ENCODE measurements at places on chromosomes 1 and 21.

GRCh38 chr1:20903437-20903836 is 116.3 kb upstream of the HP1BP3 start:
- DNase-seq: no peak

GRCh38 chr1:155379180-155379579 is 58.5 kb downstream of the RUSC1 start:
- DNase-seq: no peak

DNA sequence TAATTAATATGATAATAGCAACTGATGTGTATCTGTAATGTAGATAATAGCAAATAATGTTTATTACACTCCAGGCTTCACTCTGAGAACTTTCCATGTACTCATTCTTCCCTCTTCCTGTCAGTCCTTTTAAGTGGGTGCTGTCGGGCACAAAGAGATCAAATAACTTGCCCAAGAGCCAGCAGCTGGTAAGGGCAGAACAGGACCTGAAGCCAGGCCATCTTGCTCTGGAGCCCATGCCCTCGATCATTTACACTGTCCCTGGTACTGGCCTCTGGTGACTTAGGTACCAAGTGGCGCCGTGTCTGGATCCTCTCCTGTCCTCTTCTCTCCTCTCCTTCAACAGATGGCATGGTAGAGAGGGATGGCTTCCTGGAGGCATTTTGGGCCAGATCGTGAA is 97.2 kb downstream of the VPS13D start:
- no peak for DNase-seq

DNA sequence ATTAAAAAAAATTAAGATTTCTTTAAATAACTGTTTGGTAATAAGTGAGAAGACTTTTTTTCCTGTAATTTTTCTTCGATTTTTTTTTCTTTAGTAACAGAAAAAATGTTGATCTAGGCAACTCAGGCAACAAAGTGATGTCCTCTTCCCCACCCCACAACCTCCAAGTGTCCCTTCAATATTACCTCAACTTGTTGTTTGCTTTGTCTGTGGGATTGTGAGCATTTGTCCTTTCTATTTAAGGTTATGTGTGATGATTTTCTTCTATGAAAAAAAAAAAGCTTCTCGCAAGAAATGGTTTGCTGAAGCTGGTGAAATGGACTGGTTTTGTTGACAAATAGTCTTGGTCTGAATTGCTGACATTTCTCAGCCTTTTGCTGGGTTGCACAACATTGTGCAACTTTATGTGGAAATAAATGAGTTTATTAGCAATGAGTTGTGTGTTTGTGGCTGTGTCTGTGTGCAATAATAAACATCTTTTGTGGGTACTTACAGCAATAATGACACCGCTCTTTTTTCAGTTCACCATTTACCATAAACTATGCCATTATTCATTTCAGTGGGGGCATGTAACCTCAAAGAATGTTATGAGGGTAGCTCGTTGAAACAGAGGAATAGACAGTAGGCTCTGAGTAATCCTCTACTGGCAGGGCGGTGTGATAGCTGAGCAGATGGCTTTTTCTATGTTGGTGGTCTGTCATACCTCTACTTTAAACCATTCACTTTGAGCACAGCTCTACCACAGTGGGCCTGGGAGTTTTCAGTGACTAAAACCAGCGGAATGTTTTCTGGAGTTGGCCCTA is 218.4 kb downstream of the HLX start:
- DNase-seq: no peak

- DNase-seq: no peak
These were observed 84.2 kb downstream of the SPATA46 start for GRCh38 chr1:162292422-162292849.

GRCh38 chr21:45643021-45643980 is at the start of gene PCBP3:
Gene PCBP3, plus strand, starts transcription at chr21:45643725. Its CDS starts 206,361 bp downstream, at chr21:45850086.
- DNase-seq: peak; percentile 97

DNA sequence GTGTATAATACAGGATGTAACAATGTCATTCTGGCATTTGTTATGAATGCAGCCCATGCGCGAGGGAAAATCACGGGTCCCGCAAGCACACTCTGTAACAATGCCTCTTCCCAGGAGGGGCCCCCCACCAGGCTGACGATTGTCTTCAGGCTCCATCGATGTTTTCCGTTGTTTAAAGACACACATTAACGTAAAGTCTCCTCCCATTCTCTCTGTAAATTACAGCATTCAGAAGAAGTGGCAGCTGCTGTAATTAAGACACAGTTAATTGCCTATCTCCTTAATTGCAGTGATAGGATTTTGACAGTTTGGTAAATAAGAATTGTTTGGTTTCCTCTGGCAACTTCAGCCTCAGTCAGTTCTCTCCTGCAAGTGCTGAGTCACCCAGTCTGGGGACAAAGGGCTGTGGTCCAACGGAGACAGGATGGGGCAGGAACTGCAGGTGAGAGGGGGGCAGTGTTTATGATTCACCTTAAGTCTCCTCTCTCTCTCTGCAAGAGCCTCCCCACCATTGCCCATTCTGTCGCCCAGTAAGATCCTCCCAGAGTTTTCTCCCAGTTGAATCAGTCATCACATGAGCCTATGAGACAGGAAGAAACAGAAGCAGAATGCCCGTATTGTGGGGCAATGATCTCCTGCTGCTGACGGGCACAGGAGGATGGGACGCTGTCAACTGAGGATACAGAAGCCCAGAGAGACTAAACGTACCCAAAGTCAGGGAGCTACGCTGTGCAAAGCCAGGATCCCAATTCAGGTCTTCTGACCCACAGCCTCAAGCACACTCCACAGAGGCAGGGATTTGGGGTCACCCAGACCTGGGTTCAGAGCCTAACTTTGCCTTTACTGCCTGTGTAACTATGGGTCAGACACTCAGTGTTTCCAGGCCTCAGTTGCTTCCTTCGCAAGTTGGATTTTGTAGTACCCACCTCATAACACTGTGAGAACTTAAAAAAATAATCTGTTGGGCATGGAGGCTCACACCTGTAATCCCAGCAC is 110.0 kb downstream of the ADSS2 start:
- DNase-seq: no peak

GRCh38 chr1:17419626-17420328 is 19.7 kb downstream of the RCC2 start:
- peak; percentile 42 for DNase-seq

DNA sequence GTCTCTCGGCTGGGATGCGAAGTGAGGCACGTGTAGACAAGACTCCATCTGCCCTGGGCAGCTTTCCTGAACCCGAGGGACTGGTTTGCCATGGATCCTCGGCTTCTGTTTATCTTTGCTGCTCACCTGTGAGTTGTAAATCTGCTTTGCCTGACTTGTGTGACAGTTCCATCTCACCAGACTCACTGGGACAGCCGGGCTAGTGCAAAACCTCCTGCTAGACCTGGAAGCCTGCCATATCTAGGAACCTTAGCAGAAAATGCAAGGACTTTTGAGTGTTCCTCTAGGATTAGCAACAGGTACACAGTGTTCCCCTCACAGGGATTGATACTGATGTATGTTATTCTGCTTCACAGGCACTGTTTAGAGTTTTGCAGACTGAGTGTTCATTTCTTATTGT is 218.6 kb downstream of the URB2 start:
- no peak for DNase-seq

DNA sequence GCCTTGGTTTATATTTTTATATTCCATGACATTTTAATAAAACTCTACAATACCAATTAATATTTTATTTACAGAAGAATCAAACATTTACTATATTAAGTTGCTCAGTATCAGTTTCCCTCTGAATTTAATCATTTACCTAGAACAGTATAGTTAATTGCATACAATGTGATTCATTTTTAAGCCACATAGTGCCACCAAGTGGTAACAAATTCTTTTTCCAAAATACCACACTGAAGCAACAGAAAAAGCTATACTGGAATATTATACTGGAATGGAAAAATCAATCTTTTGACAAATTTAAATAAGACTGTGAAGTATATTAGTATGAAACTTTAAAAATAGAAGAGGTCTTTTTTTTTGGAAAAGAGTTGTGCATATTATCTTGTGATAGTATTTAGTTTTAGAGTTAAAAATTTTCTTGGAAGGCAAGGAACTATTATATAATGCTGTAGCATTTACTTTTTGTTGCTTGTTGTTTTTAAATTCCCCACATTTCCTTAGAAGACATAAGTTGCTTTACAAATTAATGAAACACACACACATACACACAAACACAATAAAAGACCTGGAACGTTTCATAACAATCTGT is 57.3 kb downstream of the ZNF644 start:
- DNase-seq: no peak

DNA sequence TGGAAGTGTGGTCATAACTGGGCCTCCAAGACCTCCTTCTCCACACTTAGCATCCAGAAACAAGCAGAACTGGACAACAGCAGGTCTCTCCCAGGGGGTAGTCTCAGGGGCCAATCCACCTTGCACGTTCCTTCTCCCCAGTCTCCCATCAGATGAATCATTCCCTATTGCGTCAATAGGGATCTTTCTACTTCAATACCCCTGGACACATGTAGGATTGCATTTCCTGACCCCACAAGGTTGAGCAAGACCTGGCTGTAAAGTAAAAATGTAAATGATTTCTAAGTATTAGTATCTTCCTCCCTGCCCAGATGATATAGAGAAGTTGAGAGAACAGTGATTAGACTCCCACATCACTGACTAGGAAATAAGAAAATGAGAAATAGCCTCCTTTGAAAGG is 224.5 kb upstream of the CSF3R start:
- DNase-seq: no peak

DNA sequence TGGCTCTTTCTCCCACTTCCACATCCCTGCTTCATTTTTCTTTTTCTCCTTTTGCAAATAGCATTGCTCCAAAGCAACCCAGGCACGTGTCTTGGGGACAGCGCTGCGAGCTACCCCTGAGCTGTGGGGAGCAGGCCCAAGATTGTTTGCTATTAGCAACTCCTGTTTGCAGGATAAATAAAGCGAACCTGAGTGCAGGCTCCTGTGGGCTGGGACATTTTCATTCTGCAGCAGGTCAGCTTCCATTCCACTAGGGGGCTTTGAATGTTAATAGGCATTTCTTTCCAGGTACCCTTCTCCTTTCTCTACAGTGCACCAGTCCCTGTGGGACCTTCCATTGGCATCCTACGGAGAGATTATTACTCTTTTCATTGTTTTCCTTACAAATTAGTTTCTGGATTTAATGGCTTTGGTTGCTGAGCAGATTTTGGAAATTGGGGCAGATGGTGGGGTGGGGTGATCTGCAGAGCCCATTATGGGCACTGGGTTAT is 54.0 kb downstream of the OLFML3 start:
- no peak for DNase-seq

- DNase-seq: no peak
These were observed 103.5 kb upstream of the TLR5 start for GRCh38 chr1:223246476-223247112.

DNA sequence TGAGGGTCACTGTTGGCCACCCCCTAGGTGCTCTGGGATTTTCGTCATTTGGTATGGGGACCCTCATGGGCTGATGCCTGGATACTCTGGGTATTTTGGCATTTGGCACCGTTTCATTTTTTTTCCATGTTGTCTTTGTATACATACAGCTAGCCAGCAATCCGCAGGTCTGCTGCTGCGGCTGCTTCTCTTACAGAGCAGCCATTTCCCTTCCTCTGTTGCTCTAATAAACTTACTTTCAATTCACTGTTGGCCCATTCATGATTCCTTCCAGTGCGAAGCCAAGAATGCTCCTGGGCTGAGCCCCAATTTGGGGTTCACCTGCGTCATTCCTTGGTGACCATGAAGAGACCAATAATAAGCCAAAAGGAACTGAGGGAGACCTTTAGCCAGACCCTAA is 21.5 kb downstream of the GON4L start:
- no peak for DNase-seq

GRCh38 chr21:36092681-36093080 is 22.9 kb downstream of the CBR1 start:
- no peak for DNase-seq

- DNase-seq: no peak
These were observed 22.4 kb upstream of the ADGRB2 start for GRCh38 chr1:31786366-31787060.

DNA sequence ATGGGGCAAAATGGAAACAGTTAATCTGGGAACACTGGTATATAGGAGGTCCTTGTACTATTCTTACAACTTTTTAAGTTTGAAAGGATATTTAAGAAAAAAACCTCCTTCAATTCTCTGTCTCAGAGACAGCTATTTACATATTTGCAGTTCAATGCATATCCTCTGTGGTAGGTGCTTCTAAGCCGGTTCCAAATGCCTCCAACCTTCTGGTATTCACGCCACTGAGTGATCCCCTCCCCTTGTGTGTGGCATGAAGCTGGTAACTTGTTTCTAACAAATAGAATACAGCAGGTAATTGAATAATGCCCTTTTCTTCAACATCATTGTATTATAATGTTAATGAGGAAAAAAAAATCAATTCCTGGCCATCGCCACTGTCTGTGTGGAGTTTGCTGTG is 91.2 kb downstream of the PROX1 start:
- DNase-seq: no peak

DNA sequence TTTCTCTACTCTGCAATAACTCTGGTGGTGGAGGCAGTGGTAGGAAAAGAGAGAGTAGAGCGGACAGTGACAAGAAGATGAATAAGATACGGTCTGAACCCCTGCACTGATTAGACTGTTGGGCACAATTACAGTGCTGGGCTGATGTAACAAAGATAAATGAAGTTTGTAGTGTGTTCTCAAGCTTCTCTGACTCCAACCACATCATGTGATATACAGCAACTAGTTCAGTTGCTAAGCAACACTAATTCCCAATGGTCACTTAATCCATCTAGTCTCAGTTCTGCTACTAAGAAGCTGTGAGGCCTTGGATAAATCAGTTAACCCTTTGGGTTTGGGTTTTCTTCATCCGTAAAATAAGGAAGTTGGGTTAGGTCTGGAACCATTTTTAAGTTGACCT is 17.3 kb downstream of the DDR2 start:
- no peak for DNase-seq

- DNase-seq: no peak
These were observed 815.6 kb downstream of the LTN1 start for GRCh38 chr21:28177124-28177523.

GRCh38 chr1:44947774-44948311 is 38.6 kb downstream of the EIF2B3 start:
- no peak for DNase-seq

DNA sequence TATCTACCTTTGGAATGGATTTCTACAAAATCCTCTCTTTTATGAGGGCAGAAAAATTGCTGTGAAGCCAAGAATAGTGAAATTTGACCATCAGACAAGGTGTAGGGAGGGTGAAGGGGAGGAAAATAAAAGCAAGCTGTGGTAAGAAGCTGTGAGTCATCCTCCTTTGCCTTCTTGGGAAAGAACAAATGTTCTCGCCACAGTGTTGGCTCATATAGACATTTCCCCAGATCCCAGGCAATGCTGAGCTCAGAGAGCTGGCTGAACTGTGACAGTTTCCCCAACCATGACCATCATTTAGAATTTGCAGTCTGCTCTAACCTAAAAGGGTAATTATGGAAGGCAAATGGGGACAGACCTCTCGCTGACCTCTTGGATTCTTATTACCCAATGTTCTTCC is 235.4 kb downstream of the PBX1 start:
- DNase-seq: no peak

Measured in activated CD4-positive, alpha-beta T cell treated with anti-CD3 and anti-CD28 coated beads for 24 hours (primary cell).